HepG2 (cell line): ENCODE measurements at places on chromosomes 3 and 15. TPM values are rescaled to one million over a fixed set of nuclear protein-coding genes. Genes with fewer than 3 reads are reported as not detected.

Gene TNFAIP8L3
- polyA plus RNA-seq: 0.10 and 0.15 TPM in 2 replicates

Gene GPR62
- not detected in 2 replicates for polyA plus RNA-seq

GRCh38 chr3:107392549-107393165 is 15.4 kb downstream of the CCDC54 start:
- no peak for DNase-seq

GRCh38 chr3:61665987-61666386 is 104.6 kb downstream of the PTPRG start:
- no peak for DNase-seq

DNA sequence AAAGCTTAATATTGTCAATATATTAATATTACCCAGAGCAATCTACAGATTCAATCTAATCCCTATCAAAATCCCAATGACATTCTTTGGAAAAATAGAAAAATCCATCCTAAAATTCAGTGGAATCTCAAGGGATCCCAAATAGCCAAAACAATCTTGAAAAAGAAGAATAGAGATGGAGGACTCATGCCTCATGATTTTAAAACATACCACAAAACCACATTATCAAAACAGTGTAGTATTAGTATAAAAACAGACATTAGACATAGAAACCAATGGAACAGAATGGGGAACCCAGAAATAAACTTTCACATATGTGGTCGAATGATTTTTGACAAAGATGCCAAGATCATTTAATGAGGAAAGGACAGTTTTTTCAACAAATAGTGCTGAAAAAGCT is 14.6 kb downstream of the NEK4 start:
- no peak for DNase-seq

DNA sequence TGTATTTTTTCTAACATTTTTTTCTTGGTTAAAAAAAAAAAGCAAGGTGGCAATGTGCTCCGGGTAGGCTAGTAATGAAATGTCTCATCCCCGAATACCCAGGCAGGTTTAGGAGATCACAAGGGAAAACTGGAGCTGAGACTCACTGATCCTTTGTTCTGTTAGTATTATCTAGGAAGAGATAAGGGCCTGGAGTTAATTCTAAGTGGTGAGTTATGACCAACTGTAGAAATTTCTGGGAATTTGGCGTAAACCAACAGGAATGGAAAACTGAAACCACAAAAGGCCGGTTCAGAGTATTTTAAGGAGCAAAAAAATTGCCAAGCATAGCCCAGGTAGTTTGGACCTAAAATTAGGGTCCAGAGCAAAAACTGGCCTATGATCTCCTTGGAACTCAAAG is 12.4 kb downstream of the PPM1M start:
- DNase-seq: no peak

- DNase-seq: no peak
Measured at GRCh38 chr3:179961703-179962078, 75.0 kb downstream of the PEX5L start.

DNA sequence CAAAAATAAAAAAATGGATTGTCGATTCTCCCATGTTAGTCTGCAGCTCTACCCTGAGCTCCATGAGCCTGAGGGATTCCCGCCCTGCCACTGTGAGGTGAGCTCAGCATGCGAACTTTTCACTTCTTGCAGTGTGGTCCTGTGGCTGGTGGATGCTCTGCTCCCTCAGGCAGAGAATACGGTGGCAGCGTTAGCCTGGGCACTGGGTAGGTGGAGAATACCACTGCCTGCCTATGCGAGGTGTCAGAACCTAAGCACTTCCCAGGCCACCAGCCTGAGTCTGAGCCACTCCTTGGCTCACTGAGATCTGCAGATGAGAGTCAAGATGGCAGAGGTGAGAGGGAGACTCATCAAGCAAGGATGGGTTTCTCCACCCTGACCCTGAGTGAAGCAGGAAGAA is 70.1 kb downstream of the ITGB5 start:
- DNase-seq: no peak

Gene SLCO3A1
- not detected in 2 replicates for polyA plus RNA-seq
